CD8-positive, alpha-beta memory T cell (primary cell): ENCODE measurements at places on chromosomes 6 and 20. TPM values are rescaled to one million over a fixed set of nuclear protein-coding genes. Genes with fewer than 3 reads are reported as not detected.

Gene LRRN4
- not detected for total RNA-seq

- DNase-seq, result no peak
Measured at GRCh38 chr6:53493635-53494025, 51.3 kb downstream of the GCLC start.

- no peak for DNase-seq
Measured at GRCh38 chr6:125839879-125840278, 49.1 kb downstream of the NCOA7 start.

- no peak for DNase-seq
Measured at GRCh38 chr6:165637586-165637985, 25.5 kb downstream of the PDE10A start.

GRCh38 chr6:841569-841968, 148.6 kb upstream of the EXOC2 start:
- no peak for DNase-seq
